ENCODE measurements at places on chromosomes 13 and 19.

DNA sequence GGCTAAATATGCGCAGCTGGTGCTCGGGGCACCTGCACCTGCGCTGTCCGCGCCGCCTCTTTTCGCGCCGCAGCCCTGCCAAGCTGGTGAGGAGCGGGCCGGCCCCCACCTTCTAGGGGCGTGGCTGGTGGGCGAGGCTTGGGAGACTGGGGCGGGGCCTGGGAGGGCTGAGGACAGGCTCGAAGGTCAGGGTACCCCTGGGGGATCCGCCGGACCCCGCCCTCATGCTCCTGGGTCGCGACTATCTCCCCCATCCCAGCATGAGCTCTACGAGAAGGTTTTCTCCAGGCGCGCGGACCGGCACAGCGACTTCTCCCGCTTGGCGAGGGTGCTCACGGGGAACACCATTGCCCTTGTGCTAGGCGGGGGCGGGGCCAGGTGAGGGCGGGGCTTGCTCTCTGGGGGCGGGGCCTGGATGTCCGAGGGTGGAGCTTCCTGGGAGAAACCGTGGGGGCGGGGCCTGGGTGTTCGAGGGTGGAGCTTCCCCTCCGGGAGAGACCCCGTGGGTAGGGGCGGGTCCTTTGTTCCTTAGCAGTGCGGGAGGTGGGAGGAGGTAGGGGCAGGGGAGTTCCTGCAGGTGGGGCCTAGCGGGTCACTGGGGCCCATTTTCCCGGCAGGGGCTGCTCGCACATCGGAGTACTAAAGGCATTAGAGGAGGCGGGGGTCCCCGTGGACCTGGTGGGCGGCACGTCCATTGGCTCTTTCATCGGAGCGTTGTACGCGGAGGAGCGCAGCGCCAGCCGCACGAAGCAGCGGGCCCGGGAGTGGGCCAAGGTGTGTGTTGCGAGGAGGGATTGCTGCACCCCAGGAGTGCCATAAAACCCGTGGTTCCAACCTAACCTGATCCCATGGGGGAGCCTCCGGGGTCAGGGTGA lies 19.7 kb downstream of the PNPLA6 start:
- DNase-seq: no peak

DNA sequence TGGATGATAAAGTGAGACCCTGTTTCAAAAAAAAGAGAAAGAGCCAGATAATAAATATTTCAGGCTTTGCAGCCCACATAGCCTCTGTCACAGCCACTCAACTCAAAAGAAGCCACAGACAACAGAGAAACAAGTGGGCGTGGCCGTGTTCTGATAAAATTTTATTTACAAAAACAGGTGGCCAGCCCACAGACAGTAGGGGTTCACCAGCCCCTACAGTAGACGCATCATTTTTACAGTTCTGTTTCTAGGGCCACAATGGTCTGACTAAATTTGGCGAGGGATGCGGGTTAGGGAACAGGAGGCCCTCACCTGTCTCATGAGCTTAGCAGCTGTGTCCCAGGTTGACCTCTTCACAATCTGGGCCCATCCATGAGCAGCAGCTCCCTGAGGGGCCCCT lies 59.5 kb downstream of the ARHGEF18 start:
- DNase-seq: no peak

GRCh38 chr19:7856109-7856591 lies 18.0 kb downstream of the PRR36 start:
- no peak for DNase-seq

DNA sequence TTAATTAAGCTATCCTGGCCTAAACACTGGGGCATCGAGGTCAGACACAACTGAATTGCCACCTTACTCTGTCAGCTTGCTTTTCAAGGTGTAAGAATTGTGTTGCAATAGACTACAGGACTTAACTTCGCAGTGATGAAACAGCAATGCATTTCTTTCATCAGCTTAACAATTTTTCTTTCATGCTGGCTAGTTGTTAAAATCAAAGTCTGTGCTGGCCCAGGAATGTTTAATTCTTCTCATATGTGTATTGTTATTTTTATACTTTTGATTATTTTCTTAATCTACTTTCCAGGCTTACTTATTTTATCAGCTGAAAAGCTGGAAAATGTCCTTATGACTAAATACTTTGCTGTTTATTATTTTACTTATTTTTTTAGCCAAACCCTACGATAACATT lies 79.7 kb downstream of the EFNB2 start:
- no peak for DNase-seq

DNA sequence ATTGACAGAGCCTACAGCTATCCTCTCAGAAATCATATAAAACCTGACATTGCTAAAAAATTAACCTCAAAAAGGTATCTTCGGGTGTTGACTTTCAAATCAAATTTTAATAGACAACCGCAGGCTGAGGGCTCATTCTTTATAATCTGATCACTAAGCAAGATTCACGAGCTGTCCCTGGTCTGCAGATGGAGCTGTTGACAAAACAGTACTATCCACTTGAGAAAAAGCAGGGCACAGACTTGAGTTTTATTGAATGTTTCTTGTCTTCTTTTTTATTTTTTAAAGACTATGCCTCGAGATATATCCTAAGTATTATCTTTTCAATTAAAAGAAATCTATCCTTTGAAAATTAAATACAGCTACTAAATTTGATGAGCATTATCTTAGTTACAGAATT lies 540.5 kb downstream of the PCDH9 start:
- DNase-seq: peak; percentile 10

DNA sequence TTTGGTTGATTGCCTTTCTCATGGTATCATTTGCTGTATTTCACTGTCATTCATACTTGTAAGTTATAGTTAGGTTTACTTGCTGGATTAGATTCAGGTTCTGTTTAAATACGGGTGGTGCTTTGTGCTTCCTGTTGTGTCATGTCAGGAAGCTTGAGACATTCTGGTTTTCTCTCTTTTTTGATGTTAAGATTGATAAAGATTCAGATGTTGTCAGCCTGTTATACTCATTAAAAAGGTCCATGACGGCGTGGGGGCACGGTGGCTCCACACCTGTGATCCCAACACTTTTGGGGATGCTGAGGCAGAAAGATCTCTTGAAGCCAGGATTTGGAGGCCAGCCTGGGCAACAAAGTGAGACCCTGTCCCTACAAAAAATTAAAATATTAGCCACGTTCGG lies 45.7 kb downstream of the NAA16 start:
- no peak for DNase-seq

DNA sequence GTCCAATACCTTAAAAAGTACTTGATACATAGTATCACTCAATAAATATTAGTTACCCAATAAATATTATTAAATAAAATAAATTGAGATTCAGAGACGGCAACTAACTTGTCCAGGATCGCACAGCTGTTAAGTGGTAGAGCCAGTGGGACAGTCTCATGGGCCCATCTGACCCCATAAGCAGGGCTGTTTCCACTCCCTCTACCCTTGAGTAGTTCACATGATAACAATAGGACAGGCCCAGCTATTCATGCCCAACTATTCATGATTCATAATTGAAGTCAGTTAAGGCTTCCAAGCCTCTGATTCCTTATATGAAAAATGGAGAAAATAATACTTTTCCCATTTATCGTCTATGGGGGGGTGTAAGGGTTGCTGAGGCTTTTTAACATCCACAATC lies 78.2 kb downstream of the C13orf42 start:
- DNase-seq: no peak

All from NCI-H1694 (cell line).